ENCODE measurements at places on chromosomes 6 and 20. TPM values are rescaled to one million over a fixed set of nuclear protein-coding genes. Genes with fewer than 3 reads are reported as not detected.

The PPP1R18 gene
- 129 TPM for total RNA-seq

The KCNK15 gene
- not detected for total RNA-seq

- peaks cover 20% of the 10 kb centered on the region for H3K36me3 ChIP-seq
- H3K27me3 ChIP-seq, result no peaks in the 10 kb centered on the region
- H3K4me1 ChIP-seq, result no peaks in the 10 kb centered on the region
- no peak for DNase-seq
These were observed 23.6 kb downstream of the PGM3 start for GRCh38 chr6:83169511-83169910.

The GPX5 gene
- not detected for total RNA-seq

The BTBD3 gene
- total RNA-seq, result 29.3 TPM

GRCh38 chr20:43977252-43977651 lies 62.6 kb downstream of the TOX2 start:
- no peaks in the 10 kb centered on the region for H3K27me3 ChIP-seq
- no peaks in the 10 kb centered on the region for H3K36me3 ChIP-seq
- no peak overlapping the region for H3K27ac ChIP-seq
- H3K4me1 ChIP-seq, result no peaks in the 10 kb centered on the region
- no peak for DNase-seq
- H3K4me3 ChIP-seq, result no peak overlapping the region

GRCh38 chr6:186340-186965 lies 105.8 kb upstream of the DUSP22 start:
- no peak overlapping the region for H3K4me3 ChIP-seq
- DNase-seq, result no peak
- no peaks in the 10 kb centered on the region for H3K4me1 ChIP-seq

The SYCP2 gene
- total RNA-seq, result 0.35 TPM

DNA sequence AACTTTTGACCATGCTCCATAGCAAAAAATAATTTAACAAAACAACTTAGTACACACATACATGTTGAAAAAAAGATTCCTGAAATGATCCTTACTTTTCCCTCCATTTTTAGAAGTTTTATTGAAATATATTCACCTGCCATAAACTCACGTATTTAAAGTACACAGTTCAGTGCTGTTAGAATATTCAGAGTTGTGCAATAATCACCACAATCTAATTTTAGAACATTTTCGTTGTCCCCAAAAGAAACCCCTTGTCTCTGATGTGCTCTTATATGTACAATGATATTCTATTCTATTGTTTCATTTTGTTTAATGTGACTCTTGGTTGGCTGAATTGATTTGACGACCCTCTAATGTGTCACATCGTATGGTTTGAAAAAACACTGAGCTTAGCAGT lies 15.9 kb downstream of the ROS1 start:
- no peak overlapping the region for H3K4me3 ChIP-seq
- H3K36me3 ChIP-seq, result no peaks in the 10 kb centered on the region
- no peak overlapping the region for H3K27ac ChIP-seq
- H3K27me3 ChIP-seq, result no peaks in the 10 kb centered on the region
- no peak for DNase-seq

DNA sequence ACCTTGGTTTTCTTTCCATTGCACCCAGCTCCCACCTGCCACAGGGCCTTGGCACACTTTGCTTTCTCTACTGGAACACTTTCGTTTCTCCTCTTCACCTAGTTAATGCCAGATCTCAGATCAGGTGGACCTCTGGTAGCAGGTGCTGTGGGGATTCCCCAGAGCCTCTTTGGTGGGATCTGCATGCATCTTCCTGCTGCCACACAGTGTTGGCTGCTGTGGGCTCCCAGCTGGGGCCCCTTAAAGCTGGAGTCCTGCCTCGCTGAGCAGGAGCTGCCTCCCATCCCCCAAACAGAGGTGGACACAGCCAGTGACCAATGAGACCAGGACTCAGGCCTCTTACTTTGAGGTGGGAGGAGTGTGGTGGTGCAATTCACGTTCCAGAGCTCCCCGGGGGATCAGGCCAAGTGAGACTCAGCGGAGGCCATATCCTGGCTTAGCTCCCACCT lies 28.4 kb downstream of the CEBPB start:
- H3K4me3 ChIP-seq, result no peak overlapping the region
- no peak for DNase-seq
- peaks cover 6% of the 10 kb centered on the region for H3K27me3 ChIP-seq

DNA sequence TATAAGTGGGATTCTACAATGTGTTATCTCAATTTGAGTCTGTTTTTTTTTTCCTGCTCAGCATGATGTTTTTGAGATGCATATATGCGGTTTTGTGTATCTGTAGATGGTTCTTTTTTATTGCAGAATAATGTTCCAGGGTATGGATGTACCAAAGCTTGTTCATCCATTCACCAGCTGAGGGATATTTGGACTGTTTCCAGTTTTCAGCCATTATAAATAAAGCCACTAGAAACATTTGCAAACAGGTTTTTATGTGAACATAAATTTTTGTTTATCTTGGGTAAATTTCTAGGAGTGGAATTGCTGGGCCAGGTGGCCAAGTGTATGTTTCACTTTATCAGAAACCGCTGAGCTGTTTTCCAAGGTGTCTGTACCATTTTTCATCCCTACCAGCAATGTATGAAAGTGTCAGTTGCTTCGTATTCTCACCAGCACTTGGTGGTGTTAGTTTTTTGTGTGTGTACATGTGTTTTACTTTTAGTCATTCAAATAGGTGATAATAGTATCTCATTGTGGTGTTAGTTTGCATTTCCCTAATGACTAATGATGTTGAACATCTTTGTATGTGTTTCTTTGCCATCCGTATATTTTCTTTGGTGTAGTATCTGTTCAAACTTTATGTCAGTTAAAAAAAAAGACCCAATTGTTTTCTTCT lies 124.2 kb downstream of the CEBPB start:
- H3K36me3 ChIP-seq, result no peaks in the 10 kb centered on the region
- no peaks in the 10 kb centered on the region for H3K27me3 ChIP-seq
- H3K4me1 ChIP-seq, result peaks cover 6% of the 10 kb centered on the region
- no peak overlapping the region for H3K4me3 ChIP-seq
- no peak overlapping the region for H3K27ac ChIP-seq

Data from endothelial cell of umbilical vein (primary cell).